ENCODE measurements at places on chromosomes 3 and 15.

DNA sequence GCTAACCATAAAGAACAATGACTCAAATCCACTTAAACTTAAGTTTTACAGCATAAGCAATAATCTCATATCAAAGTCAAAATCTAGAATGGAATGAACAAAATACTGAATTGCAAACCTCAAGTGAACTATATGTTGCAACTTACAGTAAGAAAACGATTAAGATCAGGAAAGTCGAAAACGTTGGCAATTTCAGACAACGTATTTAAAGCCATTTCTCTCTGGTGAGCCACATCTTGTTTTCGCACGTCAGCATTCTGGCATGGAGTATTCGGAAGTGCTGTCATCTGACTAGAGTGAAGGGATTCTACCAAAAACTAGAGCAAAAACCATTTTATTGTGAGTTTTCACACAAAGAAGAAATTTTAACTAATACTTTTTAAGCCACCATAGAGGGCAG is 28.5 kb downstream of the ATR start:
- DNase-seq: no peak

DNA sequence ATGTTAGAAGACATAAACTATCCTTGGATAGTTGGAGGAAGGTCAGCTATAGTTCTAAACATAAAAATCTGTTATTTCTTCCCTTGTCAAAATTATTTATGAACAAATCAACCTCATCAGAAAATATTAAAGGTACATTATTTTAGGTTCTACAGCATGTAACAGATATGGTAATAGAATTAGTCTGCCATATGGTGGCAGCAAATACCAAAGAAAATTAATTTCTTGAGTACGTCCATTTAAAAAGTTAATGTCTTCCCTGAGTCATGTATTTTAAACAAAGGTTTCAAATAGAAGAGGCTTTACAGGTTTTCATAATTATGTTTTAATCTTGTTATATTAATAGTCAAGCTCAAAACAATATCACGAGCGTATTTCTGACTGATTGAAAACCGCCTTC is 17.9 kb upstream of the ANKRD28 start:
- DNase-seq: no peak

- DNase-seq: no peak
Measured at GRCh38 chr15:42009022-42009421, 11.8 kb downstream of the PLA2G4E start.

- no peak for DNase-seq
Measured at GRCh38 chr3:50154840-50155490, at the start of gene SEMA3F. Gene SEMA3F, plus strand, starts transcription at chr3:50155324. Its CDS starts 4,299 bp downstream, at chr3:50159623.

- DNase-seq: peak; percentile 70
Measured at GRCh38 chr3:136818769-136819391, at the start of gene SLC35G2. Gene SLC35G2, plus strand, starts transcription at chr3:136819126. Its CDS starts 35,335 bp downstream, at chr3:136854461.

DNA sequence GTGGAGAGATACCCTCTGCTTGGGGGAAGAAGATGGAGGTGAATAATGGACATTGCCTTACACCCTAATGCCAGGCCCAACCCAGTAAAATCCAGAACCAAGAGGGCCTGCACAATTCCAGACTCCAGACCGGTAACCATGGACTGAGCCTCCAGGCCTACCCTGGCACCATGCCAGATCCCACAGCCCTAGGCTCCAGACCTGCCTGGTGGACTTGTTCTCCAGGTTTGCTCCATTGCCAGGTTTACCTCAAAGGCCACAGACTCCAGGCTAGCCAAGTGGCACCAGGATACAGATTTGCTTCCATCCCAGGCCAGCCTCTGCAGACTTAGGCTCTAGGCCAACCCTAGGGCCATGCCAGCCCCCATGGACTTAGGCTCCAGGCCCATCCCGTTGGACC is 14.0 kb downstream of the PLCH1 start:
- no peak for DNase-seq

- DNase-seq: no peak
Measured at GRCh38 chr3:48408823-48409281, 21.0 kb downstream of the PLXNB1 start.

- DNase-seq: no peak
Measured at GRCh38 chr3:14200841-14201240, 22.2 kb downstream of the LSM3 start.

GRCh38 chr3:67450153-67450552 is 204.3 kb downstream of the SUCLG2 start:
- no peak for DNase-seq

DNA sequence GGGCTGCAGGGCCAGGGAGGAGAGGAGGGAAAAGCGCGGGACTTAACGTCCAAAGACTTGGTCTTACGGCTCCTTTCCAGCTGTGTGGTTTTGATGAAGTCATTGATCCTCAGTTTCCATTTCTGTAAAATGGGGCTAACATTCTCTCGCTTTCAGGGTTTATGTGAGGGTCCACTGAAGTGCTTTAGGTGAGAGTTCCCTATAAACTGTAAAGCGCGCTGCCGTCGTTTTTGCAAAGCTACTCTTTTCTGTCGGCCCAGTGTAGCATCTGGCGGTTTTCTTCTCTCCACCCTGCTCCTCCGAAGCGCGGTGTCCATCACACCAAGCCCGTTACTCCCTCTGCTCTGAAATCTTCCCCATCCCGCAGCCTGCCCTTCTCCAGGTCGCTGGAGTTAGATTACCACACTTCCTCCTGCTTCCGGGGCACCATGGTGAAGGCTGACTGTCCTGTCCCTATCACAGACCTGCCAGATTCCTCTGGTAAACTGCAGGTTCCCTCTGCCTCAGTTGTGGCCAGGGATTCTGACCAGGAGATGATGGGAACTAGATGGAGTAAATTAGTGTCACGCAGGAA is 702 bp upstream of the DNAJC17 start:
- no peak for DNase-seq

DNA sequence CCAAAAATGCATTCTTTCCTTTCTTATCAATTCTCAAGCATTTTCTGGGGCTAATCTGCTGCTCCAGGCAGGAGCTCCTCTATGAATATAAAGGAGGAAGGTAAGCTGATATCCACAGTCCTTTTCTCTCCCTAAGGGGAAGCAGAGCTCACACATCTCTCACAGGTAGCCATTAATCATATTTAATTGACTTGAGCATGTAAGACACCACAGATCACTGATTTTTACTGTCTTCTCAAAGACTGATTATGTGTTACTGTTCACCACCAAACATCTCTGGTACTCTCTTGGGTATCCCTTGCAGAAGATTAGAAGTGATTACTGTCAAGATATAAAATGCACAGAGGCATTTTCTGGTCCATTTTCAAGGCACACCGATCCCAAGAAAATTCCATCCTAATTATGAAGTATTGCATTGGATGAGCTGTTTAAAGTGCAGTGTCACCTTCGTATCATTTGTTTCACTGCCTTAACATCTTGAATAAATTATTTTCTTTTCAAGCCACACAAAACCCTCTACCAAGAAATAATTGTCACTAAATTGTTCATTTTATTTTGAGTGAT is 100.7 kb downstream of the ARPP21 start:
- no peak for DNase-seq

GRCh38 chr3:114827495-114827894 is 319.6 kb downstream of the ZBTB20 start:
- DNase-seq: no peak

- no peak for DNase-seq
Measured at GRCh38 chr3:105905328-105905727, 36.5 kb upstream of the CBLB start.

DNA sequence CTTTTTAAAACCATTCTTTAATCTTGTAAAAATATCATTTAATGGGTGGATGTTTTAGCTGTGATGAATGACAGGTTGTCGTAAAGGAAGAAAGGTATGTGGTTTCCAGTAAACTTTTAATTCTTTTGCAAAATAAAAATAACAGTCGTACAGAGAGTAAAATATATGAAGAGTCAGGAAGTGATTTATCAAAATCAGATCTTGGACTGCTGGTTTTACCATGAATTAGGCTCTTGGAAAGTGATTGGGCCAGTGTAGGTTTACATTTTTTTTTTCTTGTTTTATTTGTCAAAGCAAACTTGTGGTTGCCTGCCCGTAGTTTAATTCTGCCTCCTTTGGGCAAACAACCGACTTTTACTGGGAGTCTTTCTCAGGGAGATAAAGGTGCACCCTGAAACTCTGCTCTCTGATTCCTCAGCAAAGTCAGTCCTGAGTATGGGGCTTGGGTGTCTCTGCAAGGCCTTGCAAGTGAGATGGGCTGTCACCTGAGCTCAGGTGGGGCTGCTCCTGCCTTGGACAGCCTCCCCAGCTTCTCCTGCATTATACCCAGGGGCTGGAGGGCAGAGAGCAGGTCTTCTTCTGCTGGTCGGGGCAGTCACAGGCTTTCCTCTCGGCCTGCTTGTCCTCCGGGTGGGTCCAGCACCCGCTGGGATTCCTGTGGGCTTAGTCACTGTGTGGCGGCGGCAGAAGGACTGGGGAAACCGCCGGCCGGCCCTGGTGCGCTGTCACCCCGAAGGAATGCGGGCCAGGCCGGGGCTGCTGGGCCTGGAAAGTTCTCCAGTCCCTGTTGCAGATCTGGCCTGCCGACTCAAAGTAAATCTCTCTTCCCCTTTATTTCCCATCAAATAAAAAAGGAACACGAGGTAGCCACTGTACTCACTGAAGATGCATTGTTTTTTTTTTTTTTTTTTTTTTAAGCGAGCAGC is 79.0 kb downstream of the IGF1R start:
- no peak for DNase-seq

DNA sequence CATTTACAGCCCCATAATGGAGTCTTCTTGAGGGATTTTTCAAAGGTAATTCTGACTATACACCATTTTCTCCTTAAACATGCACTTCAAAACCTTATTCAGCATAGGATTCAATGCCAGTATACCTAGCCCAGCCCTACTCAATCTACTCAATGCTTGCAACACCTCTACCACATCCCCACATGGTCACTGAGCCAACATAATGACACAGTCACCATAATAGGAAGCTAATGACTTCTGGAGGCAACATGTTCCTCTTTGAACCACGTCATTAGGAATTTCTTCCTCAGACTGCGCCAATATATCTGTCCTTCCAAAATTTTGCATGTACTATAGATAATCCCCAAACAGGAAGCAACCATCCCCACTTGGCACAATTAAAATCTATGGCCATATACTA is 153.9 kb upstream of the SETMAR start:
- no peak for DNase-seq

DNA sequence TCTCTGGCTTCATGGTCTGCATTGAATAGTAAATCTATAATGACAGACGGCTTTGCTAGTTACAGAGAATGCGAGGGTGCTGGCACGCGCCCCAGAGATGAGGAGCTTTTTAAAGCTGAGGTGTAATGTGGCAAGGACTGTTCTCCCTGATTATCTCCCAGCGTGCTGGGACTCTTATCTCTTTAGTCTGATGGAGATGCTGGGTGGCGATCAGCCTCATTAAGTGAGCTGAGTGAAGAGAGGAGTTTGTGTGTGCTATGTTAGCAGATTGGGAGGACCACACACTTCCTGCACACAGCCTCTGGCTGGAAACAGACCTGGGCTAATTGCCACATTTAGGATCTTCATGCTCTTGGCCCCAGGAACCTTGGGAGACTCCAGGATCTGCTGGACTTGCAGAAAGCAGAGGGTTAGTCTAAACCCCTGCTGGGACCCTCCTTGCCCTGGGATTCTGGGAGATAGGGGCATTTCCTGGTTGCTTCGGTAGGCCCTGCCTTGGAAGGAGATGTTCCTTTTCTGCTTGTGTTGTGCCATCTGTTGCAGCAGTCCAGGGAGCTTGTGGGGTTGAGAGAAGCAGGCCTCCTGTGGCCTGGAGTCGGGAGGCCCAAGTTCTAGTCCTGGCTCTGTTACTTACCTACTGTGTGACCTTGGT is 15.0 kb downstream of the PDIA5 start:
- DNase-seq: no peak

GRCh38 chr3:42264399-42265058 is 1.5 kb downstream of the CCK start:
- DNase-seq: peak; percentile 4

- no peak for DNase-seq
Measured at GRCh38 chr3:104360038-104360437, 1006.7 kb upstream of the ALCAM start.

GRCh38 chr3:134074001-134074789 is 44.5 kb upstream of the SLCO2A1 start:
- DNase-seq: no peak

DNA sequence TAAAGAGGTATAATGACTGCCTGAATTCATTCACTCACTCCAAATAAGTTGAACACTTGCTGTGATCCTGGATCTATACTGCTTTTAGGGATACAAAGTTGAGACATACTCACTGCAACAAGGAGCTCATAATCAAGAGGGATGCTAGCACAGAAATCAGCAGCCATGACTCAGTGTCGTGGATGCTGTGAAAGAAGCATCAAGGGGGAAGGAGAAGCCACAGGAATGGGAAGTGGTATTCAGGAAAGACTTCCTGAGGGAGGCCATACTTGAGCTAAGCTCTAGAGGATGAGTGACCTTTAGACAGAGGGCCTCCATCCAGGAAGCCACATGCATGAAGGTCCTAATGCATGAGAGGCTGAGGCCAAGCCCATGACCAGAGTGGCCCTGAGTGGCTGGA is 245.7 kb upstream of the RORA start:
- DNase-seq: no peak

DNA sequence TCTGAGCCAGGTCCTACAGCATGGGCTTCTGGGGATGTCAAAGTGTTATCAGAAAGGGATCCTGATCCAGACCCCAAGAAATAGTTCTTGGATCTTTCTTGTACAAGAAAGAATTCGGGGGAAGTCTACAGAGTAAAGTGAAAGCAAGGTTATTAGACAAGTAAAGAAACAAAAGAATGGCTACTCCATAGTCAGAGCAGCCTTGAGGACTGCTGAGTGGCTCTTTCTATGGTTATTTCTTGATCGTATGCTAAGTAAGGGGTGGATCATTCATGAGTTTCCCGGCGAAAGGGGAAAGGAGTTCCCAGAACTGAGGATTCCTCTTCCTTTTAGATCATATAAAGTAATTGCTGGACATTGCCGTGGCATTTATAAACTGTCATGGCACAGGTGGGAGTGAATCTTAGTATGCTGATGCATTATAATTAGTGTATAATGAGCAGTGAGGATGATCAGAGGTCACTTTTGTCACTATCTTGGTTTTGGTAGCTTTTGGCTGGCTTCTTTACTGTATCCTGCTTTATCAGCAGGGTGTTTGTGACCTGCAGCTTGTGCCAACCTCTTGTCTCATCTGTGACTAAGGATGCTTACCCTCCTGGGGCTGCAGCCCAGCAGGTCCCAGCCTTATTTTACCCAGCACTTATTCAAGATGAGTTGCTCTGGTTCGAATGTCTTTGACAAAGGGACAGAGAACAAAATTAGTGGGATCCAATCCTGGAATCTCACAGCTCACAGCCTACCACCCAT is 41.0 kb downstream of the CRYGS start:
- no peak for DNase-seq

- no peak for DNase-seq
Measured at GRCh38 chr3:124516333-124516732, 213.9 kb upstream of the UMPS start.

DNA sequence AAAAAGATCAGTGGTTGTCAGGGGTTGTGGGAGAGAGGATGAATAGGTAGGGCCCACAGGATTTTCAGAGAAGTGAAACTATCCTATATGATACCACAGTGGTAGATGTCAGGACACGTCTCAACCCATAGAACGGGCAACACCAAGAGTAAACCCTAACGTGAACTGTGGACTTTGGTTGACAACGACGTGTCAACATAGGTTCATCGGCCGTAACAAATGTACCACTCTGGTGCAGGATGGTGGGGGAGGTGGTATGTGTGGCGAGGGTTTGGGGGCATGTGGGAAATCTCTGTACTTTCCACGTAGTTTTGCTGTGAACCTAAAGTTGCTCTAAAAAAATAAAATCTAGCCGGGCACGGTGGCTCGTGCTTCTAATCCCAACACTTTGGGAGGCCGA is 13.0 kb upstream of the PIGZ start:
- DNase-seq: no peak

- no peak for DNase-seq
Measured at GRCh38 chr3:32780735-32781210, 37.0 kb upstream of the TRIM71 start.

GRCh38 chr15:63211549-63211948 is 22.1 kb downstream of the RAB8B start:
- DNase-seq: no peak

All from substantia nigra (tissue), 51 donors.